ENCODE measurements at places on chromosomes 5 and 9.

GRCh38 chr9:127035948-127036347 lies 86.5 kb downstream of the ANGPTL2 start:
- H3K27ac ChIP-seq = no peak overlapping the region
- peaks cover 5% of the 10 kb centered on the region for H3K4me1 ChIP-seq
- no peaks in the 10 kb centered on the region for H3K36me3 ChIP-seq
- H3K4me3 ChIP-seq = no peak overlapping the region
- no peaks in the 10 kb centered on the region for H3K27me3 ChIP-seq

DNA sequence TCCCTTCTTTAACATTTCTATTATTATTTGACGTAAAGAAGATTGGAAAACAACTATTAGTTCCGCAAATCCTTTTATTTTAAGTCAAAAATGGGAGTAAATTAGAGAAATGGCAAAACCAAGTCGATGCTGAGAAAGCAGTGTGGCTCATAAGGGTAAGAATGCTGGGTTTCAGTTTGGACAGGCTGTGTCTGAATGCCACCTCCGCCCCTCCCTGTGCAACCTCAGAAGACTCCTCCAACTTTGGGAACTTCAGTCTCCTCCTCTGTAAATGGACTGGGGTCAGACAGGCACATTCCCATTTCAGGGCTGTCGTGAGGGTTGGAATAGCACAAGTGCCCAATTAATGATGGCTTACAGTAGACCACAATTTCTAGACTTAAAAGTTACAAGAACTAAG lies 154.0 kb downstream of the GABBR2 start:
- H3K36me3 ChIP-seq = no peaks in the 10 kb centered on the region
- no peak overlapping the region for H3K4me3 ChIP-seq
- peaks cover 18% of the 10 kb centered on the region for H3K4me1 ChIP-seq
- no peak overlapping the region for H3K27ac ChIP-seq

GRCh38 chr5:149019679-149020078 lies 43.2 kb downstream of the SH3TC2 start:
- DNase-seq = no peak
- no peaks in the 10 kb centered on the region for H3K27me3 ChIP-seq
- no peaks in the 10 kb centered on the region for H3K36me3 ChIP-seq
- no peak overlapping the region for H3K27ac ChIP-seq

DNA sequence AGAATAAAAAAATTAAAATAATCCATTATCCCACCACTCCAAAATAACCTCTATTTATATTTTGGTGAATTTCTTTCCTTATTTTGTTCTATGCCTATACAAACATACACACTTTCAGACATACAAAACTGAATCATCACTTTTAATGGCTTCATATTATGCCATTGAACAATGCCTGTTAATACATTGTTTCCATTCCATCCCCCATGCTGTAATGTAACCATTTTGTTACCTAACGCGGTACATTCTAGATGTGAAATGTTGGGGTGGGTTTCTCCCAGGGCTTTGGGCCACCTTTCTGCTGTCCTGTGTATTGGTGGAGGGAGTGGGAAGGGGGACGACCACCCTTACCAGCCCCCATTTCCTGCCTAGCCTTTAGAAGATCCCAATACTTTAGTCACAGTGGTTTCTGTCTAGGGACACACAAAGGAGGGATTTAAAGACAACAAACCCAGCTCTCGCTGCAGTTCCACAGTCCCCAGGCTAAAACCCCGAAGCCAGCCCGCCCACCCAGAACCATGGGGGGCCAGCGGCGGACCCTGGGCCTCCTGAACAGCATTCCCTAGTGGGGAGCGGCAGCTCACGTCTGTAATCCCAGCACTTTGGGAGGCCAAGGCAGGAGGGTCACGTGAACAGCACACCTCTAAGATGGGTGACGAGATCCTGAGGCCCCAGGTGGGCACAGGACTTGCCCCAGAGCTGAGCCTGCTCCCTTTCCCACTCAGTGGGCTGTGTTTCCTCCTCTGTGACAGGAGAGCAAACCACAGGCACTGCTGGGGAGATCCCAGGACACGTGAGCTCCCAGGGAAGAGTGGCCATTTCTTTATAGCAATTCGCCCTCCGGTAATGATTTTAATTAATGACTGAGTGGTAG lies 56.9 kb upstream of the STXBP1 start:
- H3K27me3 ChIP-seq = no peaks in the 10 kb centered on the region
- DNase-seq = peak; percentile 80
- H3K4me3 ChIP-seq = peak overlapping the region; percentile 15
- no peaks in the 10 kb centered on the region for H3K36me3 ChIP-seq

- H3K4me1 ChIP-seq = no peaks in the 10 kb centered on the region
- no peaks in the 10 kb centered on the region for H3K36me3 ChIP-seq
- H3K4me3 ChIP-seq = no peak overlapping the region
- no peak overlapping the region for H3K27ac ChIP-seq
- H3K27me3 ChIP-seq = no peaks in the 10 kb centered on the region
These were observed 17.5 kb downstream of the IRF1 start for GRCh38 chr5:132473019-132473531.

GRCh38 chr5:16178745-16179372 lies 732 bp downstream of the MARCHF11 start:
- peak; percentile 97 for DNase-seq
- peaks cover 4% of the 10 kb centered on the region for H3K4me1 ChIP-seq
- H3K4me3 ChIP-seq = peak overlapping the region; percentile 58
- H3K27ac ChIP-seq = no peak overlapping the region
- H3K36me3 ChIP-seq = no peaks in the 10 kb centered on the region

DNA sequence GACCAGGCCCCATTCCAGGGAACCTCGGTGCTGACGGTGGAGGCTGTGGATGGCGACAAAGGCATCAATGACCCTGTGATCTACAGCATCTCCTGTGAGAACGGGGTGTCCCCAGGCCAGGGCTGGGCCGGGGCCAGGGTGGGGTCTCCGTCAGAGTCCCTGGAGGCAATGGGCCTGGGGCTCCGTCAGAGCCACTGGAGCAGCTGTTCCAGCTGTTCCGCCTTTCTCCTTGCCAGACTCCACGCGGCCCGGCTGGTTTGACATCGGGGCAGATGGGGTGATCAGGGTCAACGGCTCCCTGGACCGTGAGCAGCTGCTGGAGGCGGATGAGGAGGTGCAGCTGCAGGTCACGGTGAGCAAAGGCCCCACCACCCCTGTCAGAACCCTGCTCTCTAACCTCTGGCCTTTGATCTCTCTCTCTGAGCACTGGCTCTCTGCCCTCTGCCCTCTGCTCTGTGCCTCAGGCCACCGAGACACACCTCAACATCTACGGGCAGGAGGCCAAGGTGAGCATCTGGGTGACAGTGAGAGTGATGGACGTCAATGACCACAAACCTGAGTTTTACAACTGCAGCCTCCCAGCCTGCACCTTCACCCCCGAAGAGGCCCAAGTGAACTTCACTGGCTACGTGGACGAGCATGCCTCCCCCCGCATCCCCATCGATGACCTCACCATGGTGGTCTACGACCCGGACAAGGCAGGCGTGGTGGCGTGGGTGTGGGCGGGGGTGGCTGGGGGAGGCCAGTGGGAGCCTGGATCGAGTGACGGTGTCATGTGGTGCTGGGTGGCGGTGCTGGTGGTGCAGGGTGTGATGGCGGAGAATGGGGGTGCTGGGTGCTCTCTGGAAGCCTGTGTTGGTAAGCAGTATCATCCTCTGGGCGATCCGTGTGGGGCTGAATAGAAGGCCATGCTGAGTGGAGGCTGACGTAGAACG lies 26.6 kb downstream of the CDHR2 start:
- H3K36me3 ChIP-seq = no peaks in the 10 kb centered on the region
- H3K27ac ChIP-seq = no peak overlapping the region
- no peak for DNase-seq
- no peak overlapping the region for H3K4me3 ChIP-seq

GRCh38 chr5:61501971-61502370 lies 169.9 kb downstream of the ZSWIM6 start:
- no peak for DNase-seq
- no peak overlapping the region for H3K27ac ChIP-seq
- H3K4me3 ChIP-seq = no peak overlapping the region
- H3K4me1 ChIP-seq = peaks cover 14% of the 10 kb centered on the region

DNA sequence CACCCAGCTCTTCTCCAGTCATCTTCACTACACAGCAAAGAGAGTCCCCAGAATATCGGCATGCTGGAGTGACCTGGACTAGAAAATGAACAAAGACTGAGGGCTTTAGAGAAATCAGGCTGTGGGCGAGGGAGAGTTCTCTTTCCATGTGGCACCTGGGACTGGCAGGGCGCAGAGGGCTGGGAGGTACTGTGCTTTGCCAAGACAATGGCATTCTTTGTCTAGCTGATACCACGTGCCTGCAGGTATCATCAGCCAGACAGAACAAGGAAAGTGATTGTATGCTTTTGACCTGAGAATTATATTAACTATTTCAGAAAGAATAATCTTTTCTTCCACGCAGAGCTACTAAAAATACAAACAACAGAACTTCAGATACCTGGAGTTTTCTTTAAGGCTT lies 30.5 kb downstream of the DDX31 start:
- no peak overlapping the region for H3K27ac ChIP-seq
- H3K4me3 ChIP-seq = no peak overlapping the region
- H3K4me1 ChIP-seq = no peaks in the 10 kb centered on the region
